ENCODE measurements at places on chromosomes 2 and 18.
A peak's percentile ranks its signal among the peaks of the same experiment; 100 is the strongest.

DNA sequence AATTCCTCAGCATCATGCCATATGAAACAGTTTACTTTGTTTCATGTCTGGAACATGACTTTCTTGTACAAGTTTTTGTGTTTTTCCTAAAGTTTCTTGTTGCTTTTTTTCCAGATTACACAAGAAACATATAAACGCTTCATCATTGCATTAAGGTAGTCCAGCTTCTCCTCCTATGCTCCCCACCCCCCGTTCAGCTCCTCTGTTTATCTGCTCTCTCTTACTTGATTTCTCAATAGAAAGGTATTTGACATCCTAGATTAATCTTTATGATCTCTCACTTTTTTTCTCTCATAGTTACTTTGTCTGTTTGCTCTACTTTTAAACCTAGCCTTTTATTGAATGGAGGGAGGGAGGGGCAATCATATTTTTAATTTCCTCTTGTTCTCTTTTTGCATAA lies 25.4 kb downstream of the SLC40A1 start:
- no peak for DNase-seq

DNA sequence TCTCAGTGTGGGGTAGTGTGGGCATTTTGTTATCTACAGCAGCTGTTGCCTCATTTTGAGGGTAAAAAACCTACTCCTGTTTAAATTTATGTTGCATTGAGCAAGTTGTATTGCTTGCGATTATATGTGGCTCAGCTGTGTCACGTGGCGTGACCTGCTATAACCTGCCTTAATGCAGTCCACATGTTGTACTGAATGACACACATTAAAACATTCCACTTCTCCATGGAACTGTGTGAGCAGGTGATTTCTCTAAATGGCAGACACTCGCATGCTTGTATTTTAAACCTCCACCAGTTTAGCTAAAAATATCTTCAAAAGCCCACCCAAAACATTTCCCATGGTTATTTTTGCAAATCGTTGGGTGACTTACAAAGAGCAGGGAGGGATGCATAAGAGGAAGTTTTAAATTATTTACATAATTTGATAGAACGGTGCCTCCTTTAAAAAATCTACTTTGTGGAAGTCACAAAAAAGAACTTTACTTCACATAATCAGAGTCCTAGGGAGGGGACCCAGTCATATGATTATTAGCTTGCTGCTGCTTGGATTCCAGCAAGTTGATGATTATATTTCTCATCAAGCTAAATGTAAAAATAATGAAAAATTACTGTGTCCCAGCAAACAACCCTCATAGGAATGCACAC lies 163.3 kb upstream of the ZEB2 start:
- DNase-seq = no peak

DNA sequence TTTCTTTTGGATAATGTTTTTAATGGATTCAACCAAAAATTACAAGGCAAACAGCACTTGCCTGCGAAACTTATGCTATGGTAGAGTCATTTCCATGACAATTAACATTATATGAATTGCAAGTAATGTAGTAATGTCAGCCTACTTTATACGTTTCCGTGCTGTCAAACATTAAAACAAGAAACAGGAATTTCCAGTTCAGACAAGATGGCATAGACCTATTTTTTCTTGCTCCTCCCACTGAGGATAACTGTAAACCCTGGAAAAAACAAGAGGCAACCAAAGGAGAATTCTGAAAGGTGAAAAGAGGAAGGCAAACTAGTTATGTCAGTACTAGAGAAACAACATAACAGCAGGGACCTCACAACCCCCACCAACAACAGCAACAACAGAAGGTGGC lies 170.7 kb downstream of the DIS3L2 start:
- DNase-seq = no peak

- no peak for DNase-seq
Observed at GRCh38 chr18:78790960-78791359, 188.7 kb upstream of the SALL3 start.

GRCh38 chr2:136010126-136010525 lies 24.7 kb upstream of the DARS1 start:
- DNase-seq = no peak

DNA sequence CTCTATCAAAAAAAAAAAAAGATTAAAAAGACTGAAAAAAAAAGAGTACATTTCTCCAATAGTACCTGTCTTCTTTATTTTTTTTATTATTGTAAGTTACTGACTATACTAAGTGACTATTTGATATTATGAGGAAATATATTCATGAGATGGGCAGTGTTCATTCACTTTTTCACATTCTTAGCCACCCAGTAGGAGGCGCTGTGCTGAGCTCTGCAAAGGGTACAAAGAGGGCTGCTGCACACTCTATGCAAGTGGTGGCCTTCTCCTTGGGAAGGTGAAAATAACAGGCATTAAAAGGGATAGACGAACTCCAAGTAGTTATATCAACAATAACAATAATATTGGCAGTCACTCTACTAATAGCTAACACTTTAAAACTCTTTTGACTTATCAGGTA lies 1034.9 kb upstream of the FANCL start:
- no peak for DNase-seq

DNA sequence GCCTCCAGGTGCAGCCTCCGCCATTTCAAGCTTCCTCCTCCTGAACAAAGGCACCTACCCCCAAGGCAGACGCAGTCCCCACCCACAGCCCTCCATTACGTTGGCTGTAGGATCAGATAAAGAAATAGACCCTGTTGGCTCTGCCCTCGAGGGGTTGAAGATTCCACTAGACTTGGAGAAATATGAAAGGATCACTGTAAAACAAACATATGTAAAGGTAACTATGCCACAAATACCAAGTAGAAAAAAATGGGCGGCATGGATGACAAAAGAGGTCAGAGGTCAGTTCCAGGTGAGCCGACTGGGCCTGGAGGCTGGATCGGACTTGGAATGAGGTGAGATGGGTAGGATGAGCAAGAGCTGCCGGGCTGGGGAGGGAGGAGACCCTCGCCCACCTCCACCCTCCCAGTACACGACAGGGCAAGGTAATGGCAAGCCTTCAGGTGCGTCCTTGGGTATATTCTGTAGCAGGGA lies 84.8 kb upstream of the POMC start:
- no peak for DNase-seq

DNA sequence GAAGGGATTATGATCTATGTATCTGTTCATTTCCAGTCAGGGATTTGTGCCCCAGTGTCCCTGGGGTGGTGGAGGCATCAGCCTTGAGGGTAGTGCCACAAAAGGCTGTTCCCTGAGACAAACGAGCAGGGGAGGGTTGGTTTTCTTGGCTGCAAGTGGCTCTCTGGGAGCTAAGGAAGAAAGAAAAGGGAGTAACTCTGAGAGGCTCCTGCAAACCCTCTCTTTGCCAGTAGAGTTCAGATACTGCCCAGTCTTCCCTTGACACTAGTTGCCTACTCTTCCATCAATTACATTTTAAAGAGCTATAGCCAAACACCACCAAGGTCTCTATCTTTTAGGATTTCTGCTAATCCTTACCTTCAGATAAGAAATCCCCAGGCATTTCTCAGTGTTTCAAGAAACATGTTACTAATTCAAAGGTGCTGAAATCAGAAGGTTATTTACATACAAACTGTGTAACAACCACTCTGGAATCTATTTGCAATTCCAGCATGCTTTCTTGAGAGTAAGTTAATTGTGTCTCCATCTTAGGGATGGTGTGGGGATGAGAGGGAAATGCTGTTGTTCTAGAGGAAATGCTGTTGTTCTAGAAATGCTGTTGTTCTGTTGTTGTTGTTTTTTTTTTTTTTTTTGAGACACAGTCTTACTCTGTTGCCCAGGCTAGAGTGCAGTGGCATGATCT lies 18.7 kb upstream of the KCTD1 start:
- no peak for DNase-seq

DNA sequence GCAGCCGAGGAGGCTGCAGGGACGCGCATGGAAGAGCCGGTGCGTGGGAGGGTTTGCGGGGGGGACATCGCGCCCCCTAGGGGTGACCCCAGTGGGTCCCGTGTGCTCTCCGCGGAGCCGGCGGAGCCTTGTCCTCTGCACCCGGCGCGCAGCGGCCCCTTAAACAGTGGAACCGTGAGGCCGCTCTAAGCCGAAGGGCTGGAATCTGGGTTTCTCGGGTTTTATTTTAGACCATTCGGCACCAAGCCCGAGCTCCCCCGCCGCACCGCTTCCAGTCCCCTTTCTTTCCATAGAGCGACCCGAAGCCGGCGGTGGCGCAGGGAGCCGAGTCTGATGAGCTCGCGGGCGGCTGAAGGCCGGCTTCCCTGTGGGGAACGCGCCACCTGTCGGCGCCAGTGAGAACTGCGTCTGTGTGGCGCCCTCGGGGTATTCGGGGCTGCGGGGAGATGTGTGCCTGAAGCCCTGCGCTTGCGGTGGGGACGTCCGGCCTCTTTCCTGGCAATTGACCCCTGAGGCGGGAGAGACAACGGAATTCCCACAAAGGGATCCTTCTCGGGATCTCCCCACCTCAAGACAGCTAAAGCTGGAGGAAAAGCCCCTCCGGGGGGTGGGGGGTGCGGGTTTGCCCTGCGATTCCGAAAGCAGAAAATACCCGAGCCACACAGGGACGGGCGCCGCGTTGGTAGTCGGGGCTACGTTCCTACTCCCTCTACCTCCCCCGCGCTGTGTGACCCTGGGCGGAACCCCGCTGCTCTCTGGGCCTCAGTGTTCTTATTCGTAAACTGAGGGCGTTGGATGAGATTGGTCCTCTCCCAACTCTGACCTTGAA lies 8.2 kb upstream of the EN1 start:
- no peak for DNase-seq

DNA sequence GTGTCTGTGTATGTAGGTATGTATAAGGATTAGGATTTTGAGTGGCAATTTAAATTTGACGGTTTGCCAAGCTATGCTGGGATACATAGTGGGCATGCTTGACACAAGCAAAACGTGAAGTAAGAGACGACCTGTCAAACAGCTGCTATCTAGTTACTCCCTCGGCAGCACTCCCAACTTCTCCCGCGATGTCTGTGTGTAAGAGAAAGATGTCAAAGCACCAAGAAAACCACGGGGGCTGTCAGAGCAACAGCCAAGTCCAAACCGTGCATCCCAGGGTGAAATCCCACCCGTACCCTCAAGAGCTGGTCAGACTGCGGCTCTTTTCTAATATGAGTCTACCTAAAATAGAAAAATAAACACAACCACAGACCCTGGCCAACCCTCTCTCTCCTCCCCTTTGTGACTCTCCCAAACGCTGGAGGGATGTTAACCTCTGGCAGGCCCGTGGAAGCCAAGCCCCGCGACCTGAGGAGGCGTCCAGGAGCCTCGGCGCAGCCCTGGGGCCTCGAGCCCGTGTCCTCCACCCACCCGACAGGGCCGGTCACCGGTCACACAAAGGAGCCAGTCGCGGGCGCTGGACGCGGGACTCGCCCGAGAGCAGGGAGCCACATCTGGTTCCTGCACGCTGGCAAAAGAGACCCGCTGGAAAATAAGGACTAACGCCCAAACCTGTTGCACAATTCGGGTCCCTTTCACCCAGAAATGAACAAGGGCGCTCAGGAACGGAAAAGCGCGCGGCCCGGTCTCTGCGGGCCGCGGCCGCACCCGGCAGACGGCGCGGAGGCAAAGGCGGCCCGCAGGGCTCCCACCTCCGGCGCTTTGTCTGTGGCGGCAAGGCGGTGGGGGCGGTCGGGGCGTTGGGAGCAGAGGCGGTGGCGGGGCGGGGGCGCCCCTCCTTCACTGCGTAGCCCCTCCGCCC lies 925 bp downstream of the SESTD1 start:
- peak; percentile 64 for DNase-seq

GRCh38 chr2:43397411-43397810 lies 171.0 kb upstream of the ZFP36L2 start:
- no peak for DNase-seq

- no peak for DNase-seq
Observed at GRCh38 chr2:108616318-108616717, 82.0 kb downstream of the LIMS1 start.

DNA sequence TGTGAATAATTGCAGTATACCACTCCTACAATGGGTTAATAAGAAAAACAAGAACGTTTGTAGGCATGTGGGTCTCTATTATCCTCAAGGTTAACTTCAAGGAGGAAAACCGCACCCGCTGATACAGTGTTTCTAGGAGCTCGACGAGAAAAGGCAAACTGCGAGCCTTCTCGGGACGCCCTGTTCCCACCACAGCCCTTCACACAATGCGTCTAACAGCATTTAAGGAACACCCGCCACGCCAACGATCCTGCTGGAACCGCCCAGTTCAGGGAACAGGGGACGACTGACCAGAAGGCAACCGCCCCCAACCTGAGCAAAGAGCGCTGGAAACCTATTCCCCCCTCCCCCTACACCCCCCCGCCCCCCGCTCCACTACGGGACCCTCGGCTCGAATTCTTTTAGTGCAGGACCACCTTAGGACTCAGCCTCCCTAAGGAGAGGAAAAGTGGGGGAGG lies 710 bp upstream of the TMSB10 start:
- DNase-seq = no peak

DNA sequence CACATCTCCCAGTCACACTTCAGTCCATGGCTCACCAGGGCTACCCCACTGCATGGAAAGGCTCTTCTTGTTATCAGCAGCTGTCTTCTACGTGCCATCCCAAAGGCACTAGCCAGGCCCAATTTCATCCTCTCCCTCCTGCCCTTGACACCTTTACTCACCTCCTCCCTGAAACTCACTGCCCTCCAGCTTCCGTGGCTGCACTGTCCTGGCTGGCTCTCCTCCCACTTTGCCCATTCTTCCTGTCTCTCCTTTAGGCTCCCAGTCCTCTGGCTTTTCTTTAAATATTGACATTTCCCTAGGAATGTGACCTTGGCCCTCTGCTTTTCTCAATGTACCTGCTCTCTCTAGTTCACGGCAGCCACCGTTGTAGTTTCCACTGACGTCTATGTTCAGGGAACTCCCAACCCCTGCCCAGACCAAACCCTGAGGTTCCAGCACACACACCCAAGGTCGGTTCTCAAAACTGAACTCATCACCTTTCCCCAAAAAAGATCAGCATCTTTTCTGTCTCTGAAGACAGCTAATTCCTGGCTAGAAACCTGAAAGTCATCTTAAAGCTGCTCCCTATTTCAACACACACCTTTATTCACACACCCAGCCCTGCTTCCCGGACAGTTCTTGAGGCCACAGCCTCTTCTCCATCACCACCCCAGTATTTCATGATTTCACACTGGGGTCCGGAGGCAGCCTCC lies 36.7 kb downstream of the WDFY1 start:
- no peak for DNase-seq

DNA sequence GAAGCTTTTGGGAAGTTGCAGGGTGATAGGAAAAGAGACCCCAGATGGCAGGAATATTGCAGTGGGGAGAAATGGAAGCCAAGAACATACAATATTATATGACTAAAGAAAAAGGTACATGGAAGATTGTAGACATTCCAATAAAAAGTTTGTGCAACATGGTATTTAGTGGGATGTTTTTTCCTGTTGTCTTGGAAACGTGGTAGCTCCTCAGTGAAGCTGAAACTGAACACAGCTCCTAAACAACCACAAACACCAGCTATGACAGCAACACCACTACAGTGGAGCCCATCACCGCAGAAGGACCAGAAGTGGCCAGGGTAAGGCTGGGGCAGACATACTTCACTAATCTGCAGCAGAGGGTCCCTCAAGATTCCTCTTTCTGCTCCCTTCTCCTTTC lies 246.8 kb downstream of the CDH20 start:
- DNase-seq = no peak

- DNase-seq = no peak
Observed at GRCh38 chr2:113237604-113238160, 41.0 kb downstream of the PAX8 start.

- DNase-seq = no peak
Observed at GRCh38 chr2:195337597-195337996, 319.4 kb upstream of the SLC39A10 start.
